ENCODE measurements at places on chromosomes 12 and 14. TPM values are rescaled to one million over a fixed set of nuclear protein-coding genes. Genes with fewer than 3 reads are reported as not detected.

DNA sequence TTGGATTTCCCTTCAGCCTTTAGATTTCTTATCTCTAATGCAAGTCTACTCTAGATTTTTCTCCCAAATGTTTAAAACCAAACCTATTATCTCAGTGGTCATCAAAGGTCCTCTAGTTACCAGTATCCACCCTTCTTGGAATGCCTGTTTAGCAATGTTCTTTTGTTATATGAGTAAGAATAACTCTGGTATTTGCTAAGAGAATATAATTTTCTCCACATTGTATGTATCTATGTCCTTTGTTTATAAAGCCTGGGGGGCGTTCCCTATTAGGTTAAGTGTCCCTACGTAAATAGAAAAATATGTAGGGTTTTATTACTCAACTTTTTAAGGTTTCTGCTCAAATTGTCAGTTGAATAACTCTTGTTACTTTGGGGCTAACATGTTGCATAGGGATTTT lies 27.3 kb downstream of the PPM1A start:
- no peak for DNase-seq

GRCh38 chr12:41891226-41891625 lies 253.4 kb downstream of the GXYLT1 start:
- no peak for DNase-seq

The DEPDC4 gene
- total RNA-seq, result 2.6 TPM

The DACT1 gene
- 0.15 TPM for total RNA-seq

The AICDA gene
- total RNA-seq, result not detected

DNA sequence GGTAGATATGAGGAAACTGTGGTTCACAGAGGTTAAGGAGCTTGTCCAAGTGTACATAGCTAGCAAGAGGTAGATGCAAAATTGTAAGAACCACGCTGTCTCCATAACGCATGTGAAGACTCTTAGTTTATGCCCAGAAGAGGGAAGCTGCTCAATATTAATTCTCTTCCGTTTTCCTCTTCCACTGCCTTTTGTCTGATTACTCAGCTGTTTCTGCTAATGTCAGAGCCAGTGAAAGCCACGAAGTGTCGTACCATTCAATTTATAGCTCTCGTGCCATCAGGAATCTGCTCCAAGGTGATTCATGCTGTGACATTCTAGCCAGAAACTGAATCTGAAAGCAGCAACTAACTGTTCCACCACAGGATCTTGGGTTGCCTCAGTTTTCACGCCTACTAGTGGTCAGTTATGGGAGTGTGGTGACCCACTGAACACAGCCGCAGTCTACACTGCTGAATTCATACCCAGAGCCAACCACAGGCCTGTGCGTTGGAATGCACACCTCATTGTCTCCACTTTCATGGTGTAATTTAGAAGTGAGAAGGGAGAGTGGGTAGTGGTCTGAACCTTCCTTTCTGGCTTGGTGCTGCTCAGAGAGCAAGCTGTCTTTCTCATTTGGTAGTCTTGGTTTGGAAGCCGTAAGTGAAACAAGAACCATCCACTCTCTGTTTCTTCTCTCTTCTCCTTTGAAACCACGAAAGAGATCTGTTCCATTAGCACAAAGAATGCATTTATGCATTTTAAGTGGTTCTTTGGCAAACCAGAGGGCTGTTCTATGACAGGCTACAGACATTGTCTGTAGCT lies 74.2 kb upstream of the NAP1L1 start:
- DNase-seq, result peak; percentile 56

- no peak for DNase-seq
Measured at GRCh38 chr14:104604458-104605449, at the start of gene TMEM179. Gene TMEM179, minus strand, starts transcription at chr14:104604772. Its CDS starts 31 bp downstream, at chr14:104604741.

DNA sequence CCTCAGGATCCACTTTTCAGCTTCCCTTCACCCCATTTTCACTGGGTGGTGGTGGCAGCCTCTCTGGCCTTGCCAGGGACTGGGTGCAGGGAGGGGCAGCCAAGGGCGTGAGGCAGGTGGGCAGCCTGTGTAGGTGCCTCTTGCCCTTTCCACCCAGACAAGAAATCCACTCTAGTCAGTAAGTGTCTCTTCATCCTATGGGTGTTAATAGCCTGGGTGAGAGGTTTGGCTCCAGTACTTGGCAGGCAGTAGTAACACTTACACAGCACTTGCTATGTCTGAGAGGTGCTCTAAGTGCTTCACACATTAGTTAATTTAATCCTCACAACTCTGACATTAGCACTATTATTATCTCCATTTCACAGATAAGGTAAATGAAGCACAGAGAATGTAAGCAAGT lies 171.9 kb downstream of the EMP1 start:
- no peak for DNase-seq

DNA sequence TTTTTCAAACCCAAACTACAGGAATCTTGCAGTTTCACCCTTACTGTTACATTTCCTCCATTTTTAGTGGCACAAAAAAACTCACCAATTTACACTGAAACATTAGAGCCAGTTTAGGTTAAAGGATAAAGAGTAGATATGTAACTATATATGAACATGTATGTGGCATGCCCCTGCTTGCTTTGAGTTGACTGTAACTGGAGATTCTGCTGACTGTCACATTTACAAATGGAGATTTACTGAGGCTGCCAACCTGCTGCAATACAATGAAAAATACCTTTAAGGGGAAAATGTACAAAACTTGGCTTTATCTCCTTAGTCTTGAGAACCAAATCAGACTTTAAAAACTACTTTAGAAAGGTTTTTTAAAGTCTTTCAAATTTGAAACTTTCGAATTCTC lies 28.3 kb downstream of the STON2 start:
- no peak for DNase-seq
